Stimulated activated CD8-positive, alpha-beta memory T cell treated with anti-CD3 and anti-CD28 coated beads, Interleukin-4, amount 100 ng/mL, for 24 hours (primary cell): ENCODE measurements at places on chromosomes 2 and 18.

- no peak for DNase-seq
These were observed 17.6 kb downstream of the MROH2A start for GRCh38 chr2:233795735-233796171.

GRCh38 chr2:132415915-132416722 is 486 bp upstream of the GPR39 start:
- DNase-seq, result no peak

GRCh38 chr2:17792515-17792914 is 23.7 kb upstream of the MSGN1 start:
- no peak for DNase-seq

GRCh38 chr2:158556124-158556523 is 99.4 kb downstream of the PKP4 start:
- no peak for DNase-seq

DNA sequence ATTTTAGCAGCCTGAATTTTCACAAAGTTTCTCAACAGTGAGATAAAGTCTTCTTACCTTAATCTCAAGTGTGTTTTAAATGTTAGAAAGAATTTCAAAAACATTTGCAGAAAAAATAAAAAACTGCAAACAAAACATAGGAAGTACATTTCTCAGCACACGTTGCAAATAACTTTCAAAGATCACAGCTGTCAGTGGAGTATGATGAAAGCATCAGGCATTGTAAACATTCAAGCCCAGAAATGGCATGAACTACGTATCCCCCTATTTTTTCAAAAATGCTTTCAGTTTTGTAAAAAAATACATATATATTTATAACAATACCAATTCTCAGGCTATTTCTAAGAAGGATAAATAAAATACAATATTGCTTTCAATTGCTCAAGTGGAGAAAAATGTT is 320.6 kb upstream of the TFPI start:
- DNase-seq, result no peak

DNA sequence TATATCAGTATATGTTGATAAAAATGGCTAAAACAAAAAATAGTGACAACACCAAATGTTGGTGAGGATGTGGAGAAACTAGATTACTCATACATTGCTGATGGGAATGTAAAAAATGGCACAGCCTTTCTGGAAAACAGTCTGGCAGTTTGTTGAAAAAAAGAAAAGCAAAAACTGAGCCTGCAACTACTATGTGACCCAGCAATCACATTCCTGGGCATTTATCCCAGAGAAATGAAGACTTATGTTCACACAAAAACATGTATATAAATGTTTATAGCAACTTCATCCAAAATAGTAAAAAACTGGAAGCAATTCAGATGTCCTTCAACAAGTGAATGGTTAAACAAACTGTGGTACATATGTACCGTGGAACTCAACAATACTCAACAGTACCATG is 7.5 kb upstream of the KDSR start:
- DNase-seq, result no peak

GRCh38 chr2:100518801-100519200 is 44.0 kb upstream of the PDCL3 start:
- DNase-seq, result no peak
